ENCODE measurements at places on chromosomes 7 and 10.

DNA sequence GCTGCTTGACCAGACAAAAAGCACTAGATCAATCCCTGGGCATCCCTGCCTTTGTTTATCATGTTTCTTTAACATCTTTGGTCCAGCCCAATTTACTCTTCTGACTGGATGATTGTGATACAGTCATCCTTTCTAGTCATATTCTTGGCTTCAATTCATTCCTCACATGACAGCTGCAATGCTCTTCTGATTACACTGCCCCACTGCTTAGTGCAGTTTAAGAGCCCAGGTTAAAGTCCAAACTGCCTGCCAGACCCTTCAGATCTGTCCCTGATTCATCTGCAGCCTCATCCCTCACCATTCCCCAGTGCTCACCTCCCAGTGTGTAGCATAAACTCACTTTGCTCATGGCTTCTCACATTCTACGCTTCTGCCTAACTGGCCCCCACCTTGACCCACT is 383.8 kb downstream of the TNS3 start:
- DNase-seq, result no peak

DNA sequence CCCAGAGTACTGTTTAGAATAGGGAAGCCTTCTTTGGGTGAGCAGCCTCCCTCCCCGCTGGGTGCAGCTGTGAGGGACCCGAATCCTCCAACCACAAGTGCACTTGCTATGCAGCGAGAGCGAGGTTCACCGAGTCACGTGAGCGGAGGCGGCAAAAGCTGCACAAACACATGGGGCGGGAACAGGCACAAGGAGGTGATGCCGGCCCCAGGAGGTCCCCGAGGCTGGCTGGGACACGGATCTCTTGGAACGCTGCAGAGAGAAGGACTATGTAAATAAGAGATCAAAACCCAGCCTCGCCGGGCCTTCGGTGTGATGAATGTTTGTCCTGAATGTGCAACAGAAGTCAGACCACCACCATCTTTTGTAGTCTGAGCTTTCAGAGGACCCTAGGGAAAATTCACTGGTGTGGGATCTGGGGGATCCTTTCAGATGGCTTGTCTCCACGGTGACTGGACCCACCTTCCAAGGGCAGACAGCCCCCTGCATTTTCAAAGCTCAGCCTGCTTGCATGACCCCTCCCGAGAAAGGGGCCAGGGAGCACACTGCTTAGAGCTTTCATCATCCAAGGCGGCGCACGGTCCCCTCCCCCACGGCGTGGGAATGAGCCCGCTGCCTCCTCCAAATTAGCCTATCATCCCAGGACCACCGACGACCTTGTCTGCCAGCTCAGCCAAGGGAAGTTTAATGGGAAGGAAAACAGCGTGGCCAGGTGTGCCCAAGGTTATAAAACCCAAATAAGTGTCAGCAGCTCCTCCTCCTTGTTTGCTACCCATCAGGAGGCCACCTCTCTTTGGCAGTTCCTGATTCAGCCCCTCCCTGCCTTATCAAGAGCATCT is 327.7 kb downstream of the CXCL12 start:
- DNase-seq, result no peak

- DNase-seq, result no peak
Observed at GRCh38 chr7:2773608-2774007, 70.5 kb downstream of the GNA12 start.

DNA sequence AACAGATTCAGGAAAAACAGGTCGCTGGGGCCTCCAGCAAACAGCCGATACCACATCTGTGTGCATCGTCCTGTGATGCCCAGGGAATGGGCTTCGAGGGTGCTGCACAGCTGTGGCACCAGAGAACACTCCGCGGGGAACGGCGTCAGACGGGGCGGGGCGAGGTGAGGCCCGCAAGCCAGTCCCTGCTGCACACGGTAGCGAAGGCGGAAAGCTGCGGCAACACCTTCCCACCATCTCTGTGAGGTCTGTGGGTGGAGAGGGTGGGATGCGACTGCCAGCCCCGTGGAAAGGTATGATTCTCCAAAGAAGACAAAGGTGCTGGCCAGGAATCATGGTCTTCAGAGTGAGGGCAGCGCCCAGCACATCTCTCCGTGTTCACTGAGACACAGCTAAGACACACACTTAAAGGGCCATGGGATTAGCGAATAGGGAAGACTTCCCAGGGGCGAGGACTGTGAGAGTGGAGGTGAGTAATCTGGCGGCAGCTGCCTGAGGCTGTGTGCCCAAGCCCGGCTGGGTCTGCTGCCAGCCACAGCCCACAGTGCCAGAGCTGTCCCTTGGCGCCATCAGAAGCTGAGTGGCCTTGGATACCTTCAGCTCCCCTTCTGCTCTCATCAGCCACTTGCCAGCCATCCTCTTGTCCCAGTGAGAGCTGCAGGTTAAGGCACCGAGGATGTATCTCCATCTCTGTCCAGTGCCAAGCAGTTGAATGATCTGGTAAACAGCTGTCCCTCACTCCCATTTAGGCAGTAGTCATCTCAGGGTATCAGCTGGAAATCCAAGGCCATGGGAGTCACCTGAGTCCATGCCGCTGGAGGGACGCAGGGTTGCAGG is 17.6 kb downstream of the PRKAG2 start:
- DNase-seq, result peak; percentile 64

DNA sequence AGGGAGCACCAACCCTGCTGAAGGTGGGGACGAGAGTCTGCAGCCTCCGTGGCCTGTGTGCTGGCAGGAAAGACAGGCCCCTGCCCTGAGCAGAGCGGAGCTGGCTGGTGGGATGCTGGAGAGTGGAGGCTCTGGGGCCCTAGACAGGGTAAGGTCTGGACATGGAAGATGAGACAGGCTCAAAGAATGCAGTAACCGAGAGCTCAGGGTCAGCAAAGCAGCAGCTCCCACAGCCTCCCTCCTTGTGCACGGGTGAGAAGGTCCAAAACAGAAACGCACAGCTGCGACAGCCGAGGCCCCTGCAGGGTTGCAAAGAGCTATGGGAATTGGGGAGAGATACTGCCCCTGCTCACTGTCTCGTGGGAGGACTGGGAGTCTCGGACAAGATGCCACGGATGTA is 80.5 kb downstream of the TNS3 start:
- DNase-seq, result no peak

DNA sequence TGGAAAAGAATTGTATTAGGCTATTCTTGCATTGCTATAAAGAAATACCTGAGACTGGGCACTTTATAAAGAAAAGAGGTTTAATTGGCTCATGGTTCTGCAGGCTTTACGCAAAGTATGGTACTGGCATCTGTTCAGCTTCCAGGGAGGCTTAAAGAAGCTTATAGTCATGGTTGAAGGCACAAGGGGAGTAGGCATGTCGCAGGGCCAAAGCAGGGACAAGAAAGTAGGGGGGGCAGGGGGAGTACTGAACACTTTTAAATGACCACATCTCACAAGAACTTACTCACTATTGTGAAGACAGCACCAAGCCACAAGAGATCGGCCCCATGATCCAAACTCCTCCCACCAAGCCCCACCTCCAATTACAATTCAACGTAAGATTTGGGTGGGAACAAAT is 152.5 kb upstream of the PHF14 start:
- DNase-seq, result no peak

DNA sequence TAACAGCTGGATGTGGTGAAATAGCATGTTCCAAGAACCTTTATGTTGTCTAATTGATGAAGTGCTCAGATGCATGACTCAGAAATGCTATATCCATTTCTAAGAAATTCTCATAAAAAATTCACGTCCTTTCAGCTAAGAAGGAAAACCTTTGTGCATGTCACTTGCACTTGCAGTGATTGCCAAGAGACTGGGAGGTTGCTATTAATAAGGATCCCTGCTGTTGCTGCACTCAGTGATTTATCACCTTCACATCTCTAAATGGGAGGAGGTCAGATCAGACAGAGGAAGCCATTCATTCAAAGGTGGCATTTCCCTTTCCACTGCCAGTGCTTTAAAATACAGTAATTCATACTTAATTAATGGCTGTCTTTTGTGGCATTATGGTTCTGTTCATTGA is 89.5 kb downstream of the THSD7A start:
- DNase-seq, result no peak

- no peak for DNase-seq
Observed at GRCh38 chr10:80512031-80512526, 25.6 kb upstream of the SH2D4B start.

GRCh38 chr10:97038688-97039087 is 147.1 kb downstream of the SLIT1 start:
- DNase-seq, result no peak

GRCh38 chr7:37341033-37341630 is 107.5 kb downstream of the ELMO1 start:
- DNase-seq, result no peak

- no peak for DNase-seq
Observed at GRCh38 chr10:129039406-129040370, 427.4 kb upstream of the MGMT start.

- DNase-seq, result no peak
Observed at GRCh38 chr10:79137826-79138225, 69.1 kb downstream of the ZMIZ1 start.

DNA sequence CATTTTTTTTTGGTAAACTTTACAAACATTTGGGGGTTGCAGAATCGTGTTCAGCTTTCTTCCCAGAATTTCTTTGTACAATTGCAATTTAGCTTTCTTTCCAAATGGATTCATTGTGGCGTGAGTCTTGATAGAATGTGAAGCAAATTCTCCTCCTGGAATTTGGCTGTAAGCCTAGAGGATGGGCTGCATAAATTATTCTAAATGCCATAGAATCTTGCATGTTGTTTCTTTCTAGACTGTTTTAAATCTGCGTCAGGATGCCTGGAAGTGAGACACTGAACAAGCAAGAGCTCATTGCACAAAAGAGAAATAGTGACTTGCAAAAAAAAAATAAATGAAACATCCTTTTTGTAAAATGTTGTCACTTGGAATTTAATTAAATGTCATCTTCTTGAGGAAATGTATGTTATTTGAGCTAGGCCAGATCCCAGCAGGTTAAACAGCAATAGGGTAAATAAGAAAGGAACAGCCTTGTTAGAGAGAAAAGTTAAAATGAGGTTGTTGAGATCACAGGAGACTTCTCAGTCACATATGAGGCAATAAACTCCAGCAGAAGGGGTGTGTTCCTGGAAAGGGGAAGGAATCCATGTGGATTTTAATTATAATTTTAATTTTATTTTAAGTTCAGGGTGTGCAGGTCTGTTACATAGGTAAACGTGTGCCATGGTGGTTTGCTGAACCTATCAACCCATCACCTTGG is 483.0 kb downstream of the PLXDC2 start:
- DNase-seq, result no peak

- no peak for DNase-seq
Observed at GRCh38 chr10:11367505-11367904, 243.9 kb downstream of the USP6NL start.

- peak; percentile 73 for DNase-seq
Observed at GRCh38 chr10:125021686-125022344, 79.9 kb downstream of the ZRANB1 start.

- DNase-seq, result no peak
Observed at GRCh38 chr7:44849885-44850544, 2.1 kb upstream of the H2AZ2 start.

DNA sequence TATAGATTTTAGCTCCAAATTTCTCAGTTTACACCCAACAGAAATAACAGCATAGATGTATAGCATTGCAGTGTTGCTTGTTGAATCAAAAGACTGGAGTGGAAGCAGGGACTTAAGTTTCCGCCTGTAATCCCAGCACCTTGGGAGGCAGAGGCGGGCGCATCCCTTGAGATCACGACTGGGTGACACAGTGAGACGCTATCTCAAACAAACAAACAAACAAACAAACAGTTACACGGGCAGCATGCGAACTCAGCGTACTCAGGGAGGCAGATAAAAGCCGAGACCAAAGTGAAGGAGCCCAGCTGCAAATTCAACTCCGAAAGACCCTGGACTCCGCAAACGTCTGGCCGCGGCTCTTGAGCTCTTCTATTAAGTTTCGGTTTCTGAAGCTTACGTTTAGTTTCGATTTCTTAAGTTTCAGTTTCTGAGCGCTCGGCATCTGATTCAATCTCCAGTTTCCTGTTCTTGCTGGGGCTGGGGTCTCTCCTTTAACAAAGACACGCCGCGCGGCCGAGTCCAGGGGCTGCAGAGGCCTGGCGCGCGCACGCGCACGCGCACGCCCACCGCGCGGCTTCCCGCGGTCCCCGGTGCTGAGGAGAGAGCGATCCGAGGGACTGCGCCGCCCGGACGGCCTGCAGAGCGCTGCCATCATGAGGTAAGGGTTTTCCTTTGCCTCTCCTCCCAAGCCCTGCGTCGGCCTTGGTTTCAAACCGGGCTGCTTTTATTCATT is at the start of gene IFIT5:
Gene IFIT5 (plus strand): TSS at position 423 of the 733 bp plus-strand sequence. CDS start 231 bp downstream, at position 654.
- peak; percentile 75 for DNase-seq

- no peak for DNase-seq
Observed at GRCh38 chr10:115969591-115969990, 303.4 kb downstream of the GFRA1 start.

- DNase-seq, result no peak
Observed at GRCh38 chr10:34323192-34323591, 491.9 kb downstream of the PARD3 start.

DNA sequence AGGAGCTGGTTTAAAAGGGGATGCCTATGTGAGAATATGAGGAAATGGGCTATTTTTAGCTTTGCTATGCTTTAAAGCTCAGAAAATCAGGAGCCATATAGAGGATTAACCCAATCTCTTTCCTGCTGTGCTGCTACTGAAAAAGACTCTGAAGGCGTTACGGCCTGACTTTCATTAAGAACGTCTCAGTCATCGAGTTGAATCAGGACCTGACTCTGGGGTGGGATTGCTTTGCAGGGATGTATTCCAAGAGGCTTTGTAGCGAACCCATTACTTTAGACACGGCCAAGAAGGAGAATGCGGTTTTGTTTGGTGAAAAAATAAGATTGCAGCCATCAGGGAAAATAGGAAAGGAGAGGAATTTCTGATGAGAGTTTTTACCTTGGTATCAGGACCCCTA is 426.9 kb downstream of the CCSER2 start:
- DNase-seq, result no peak

DNA sequence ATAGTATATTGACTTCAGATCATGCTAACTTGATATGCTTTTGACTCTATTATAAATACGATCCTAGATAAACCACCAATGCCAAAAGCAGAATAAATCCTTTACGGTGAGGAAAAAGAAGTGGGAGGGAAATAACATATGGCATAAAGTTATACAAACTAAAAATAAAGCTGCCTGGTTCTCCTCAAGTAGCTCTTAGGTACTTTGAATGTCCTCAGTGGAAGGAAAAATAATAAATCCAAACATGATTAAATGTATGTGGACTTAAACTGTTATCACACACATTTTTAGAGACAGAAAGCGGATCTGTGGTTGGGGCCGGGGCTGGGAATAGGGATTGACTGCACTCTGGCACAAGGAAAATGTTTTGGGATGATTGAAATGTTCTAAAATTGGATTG is 23.6 kb downstream of the EEPD1 start:
- DNase-seq, result no peak

- DNase-seq, result no peak
Observed at GRCh38 chr7:10239695-10240345, 733.9 kb upstream of the PHF14 start.

DNA sequence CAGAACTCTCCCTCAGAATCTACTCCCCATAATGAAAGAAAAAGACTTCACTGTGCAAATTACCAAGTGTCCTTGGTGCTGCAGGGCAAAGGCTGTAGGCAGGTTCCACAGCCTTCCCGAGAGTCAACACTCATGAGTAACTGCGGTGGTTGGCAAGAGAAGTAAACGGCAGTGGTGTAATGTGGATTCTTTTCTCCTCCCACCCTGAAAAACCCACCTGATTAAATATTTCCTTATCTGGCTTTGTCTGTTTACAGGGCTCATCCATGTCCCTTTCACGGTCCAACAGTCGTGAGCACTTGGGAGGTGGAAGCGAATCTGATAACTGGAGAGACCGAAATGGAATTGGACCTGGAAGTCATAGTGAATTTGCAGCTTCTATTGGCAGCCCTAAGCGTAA is 300.9 kb downstream of the BICC1 start:
- DNase-seq, result no peak
